Activated CD4-positive, CD25-positive, alpha-beta regulatory T cell treated with anti-CD3 and anti-CD28 coated beads, Interleukin-2, amount 50 U/mL, for 16 hours (primary cell): ENCODE measurements at places on chromosomes 2 and 18.

GRCh38 chr2:219622472-219622871 is 5.0 kb upstream of the SLC4A3 start:
- DNase-seq: no peak

- DNase-seq: no peak
These were observed 26.2 kb downstream of the EPC2 start for GRCh38 chr2:148670773-148671172.

- DNase-seq: no peak
These were observed 11.7 kb downstream of the TTC32 start for GRCh38 chr2:19890104-19890503.

GRCh38 chr18:47100212-47100831 is 50.0 kb downstream of the HDHD2 start:
- DNase-seq: peak; percentile 19

GRCh38 chr2:68969736-68970490 is 4.5 kb upstream of the GKN1 start:
- DNase-seq: no peak

- DNase-seq: no peak
These were observed 370.2 kb upstream of the SLC14A2 start for GRCh38 chr18:45245091-45245511.

DNA sequence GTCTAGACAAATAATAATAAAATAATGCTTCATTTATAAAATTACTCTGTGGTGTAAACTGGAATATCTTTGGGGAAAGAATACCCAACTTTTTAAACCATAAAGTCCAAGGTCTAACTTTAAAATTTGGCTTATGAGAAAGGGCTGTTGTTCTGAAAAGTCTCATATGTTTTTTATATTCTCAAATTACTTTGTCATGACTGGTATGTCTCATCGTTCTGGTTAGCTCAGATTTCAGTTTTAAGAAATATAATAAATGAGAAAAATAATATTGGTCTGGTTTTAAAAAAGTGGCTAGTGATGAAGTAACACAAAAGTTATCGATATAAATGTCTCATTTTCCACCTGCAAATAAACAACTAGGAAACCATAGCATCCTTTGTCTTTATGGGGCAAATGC is 1658.1 kb downstream of the LRP1B start:
- no peak for DNase-seq

GRCh38 chr2:10879624-10880585 is 31.8 kb upstream of the KCNF1 start:
- no peak for DNase-seq

DNA sequence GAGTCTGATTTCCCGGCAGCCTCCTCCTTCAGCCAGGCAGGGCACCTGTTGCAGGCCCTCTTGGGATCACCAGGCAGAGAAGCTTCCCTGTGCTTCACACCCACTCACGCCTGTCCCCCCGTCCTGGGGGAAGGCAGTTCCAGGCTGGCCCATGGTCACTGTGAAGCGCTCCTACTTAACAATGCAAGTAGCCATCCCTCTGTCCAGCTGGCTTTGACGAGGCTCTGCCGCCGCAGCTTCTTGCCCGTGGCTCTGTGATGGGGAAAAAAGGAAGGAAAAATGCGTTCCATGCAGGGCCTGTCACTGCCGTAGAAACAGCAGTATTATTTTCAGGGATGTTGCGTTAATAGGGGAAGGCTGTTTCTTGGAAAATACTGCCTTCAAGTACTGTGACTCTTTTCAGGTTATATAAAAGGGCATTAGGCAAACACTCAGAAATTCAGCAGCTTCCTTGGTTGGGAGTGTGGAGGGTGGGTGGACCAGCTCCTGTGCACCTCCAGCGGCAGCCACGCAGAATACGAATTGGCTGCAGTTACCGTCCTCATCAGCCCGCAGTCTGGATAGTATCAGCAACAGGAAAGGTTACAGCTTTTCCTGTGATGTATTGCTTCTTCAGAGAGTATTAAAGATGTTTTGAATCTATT is 232.3 kb downstream of the KLHL29 start:
- no peak for DNase-seq

DNA sequence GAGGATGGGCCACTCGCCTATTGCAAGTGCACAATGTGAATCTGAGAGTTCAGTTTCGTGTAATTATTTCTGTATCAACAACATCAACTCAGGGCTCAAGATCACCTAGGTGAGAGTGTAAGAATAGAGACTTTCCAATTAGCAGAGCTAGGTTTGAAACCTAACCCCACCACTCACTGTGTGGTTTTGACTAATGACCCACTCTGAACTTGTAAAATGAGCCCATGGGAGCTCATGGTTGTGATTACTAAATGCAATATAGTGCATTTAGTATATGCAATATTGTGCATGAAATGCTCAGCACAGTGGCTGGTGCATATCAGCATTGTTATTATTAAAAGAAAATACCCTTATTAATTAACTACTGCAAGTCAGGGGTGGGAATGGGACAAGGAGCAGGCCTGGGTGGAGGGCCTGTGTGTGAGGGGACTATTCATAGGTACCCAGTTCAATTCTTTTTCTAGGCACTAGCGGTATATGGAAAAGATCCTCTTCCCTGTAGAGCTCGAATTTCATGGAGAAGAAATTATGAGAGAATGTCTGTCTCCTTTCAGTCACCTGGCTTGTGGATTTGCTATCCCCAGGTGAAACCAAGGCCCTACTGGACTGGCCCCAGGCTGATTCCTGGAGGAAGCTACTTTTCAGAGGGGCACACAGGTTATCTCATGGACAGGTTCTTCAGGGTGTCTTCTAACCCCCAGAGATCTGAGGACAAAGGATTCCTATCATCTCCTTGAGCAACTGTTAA is 169.5 kb downstream of the GFPT1 start:
- no peak for DNase-seq

GRCh38 chr18:63185984-63186383 is 133.6 kb downstream of the BCL2 start:
- no peak for DNase-seq

GRCh38 chr2:189217541-189217940 is 38.0 kb upstream of the COL5A2 start:
- DNase-seq: no peak

- DNase-seq: no peak
These were observed 66.0 kb upstream of the HAAO start for GRCh38 chr2:42858140-42859005.

- no peak for DNase-seq
These were observed 83.4 kb downstream of the XDH start for GRCh38 chr2:31331156-31331555.

- DNase-seq: peak; percentile 2
These were observed 280.7 kb upstream of the HNRNPA3 start for GRCh38 chr2:176931588-176932563.

DNA sequence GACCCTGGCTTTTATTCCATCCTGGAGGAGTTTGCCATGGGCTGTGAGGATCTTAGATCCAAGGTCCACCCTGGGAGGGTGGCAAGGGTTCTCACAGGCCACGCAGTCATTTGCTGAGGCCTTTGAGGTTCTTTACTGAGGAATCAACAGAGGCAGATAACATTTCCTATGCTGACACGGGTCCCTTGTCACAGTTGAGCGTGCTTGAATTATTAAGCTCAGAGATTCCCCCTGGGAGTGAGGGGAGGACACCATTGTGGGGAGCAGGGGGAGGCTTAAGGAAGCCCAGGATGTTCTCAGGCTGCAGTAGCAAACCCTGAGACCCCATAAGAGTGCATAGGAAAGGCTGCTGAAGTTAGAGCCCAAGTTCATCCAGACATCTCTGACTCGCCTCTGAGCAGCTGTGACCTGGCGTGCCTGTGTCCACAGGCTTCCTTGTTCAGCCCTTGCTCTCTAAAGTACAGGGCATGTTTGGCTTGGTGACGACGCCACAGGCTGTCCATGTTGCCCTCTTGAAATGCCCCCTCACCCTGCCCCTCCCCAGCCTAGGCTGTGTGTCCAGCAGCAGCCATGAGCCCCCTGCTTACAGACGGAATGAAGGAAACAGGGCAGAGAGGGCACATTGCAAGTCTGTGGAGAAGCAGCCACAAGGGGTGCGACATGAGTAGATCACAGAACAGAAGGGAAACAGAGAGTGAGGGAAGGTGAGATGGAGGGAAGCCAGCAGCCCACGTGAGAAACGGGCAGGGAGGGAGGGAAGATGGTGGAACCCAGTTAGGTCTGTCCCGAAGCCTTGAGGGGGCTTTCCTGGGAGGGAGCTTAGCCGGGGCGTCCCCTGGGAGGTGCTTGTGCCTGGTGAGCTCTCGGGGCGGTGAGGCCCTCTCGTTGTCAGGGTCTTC is 34.0 kb downstream of the NAPG start:
- no peak for DNase-seq

GRCh38 chr2:207711750-207712530 is 500 bp downstream of the CCNYL1 start:
- peak; percentile 29 for DNase-seq

- DNase-seq: no peak
These were observed 369.7 kb downstream of the RAD51AP2 start for GRCh38 chr2:17148407-17149145.
